ENCODE measurements at places on chromosomes 16 and 17.

DNA sequence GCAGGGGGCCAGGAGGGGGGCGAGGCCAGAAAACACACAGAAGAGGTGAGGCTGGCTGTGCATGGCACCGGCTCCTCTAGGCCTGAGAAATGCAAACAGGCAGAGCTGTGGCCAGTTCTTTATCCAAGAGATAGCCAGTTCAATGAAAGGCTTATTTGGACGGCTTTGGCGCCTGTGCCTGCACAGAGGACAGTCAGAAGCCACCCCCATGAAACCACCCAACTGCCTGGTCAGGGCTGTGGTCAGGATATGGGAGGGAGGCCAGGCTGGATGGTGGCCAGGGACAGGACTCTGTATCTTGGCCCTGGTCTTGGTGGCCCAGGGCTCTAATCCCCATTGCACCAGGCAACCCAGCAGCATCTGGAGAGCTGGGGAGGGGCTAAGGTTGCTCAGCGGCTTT is 24.5 kb upstream of the GPRC5C start:
- no peak for DNase-seq

DNA sequence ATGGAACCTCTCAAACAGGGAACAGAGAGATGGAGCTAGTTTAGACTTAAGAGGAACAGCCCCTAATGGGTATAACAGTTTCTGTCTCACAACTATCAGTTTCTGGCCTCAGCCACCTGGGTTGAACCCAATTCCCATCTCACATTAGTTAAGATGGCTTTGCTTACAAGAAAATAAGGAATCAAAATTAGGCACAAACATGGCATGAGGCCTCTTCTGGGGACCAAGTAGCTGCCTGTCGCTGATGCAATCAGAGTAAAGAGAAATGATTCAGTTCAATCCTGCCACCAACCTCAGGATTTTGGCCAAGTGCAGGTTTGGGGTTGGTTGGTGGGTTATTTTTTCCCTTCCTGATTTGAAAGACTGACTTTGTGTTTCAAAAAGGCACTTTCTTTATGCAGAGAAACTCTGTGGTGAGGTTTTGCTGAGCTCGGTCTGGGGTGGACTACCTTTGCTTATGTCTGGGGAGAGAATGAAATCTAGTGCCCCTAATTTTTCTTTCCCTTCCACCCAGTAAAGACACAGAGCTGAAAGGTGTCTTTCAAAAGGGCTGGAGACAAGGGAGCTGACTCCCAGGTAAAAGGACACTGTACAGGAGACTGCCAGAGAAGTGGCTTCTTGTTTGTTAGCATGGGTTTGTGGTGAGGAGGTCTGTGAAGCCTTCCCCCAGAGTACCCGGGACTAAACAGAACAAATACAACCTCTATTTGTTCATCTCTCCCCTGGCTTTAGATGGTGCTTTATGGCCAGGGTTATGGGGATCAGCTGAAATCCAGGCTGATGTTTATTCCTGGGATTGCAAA is 44.8 kb upstream of the NFAT5 start:
- DNase-seq = no peak

DNA sequence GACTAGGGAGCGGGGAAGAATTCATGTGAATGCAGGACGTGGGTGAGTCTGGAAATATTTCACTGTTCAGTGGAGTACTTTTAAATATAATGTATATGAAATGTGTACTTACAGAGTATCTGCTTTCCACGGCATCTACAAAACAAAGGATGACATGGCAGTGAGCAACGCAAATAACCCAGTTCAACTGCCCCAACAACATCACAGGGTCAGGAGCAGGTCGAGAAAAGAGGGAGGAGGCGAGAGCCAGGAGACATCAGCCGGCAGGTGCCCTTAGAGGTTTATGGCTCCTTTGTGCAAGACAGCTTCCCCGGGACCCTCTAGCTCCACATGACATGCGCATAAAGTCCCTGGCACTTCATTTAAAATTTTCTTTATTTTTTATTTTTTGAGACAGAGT is 61.1 kb downstream of the PECAM1 start:
- DNase-seq = no peak

GRCh38 chr17:70327723-70328122 is 158.4 kb downstream of the KCNJ2 start:
- DNase-seq = peak; percentile 9

DNA sequence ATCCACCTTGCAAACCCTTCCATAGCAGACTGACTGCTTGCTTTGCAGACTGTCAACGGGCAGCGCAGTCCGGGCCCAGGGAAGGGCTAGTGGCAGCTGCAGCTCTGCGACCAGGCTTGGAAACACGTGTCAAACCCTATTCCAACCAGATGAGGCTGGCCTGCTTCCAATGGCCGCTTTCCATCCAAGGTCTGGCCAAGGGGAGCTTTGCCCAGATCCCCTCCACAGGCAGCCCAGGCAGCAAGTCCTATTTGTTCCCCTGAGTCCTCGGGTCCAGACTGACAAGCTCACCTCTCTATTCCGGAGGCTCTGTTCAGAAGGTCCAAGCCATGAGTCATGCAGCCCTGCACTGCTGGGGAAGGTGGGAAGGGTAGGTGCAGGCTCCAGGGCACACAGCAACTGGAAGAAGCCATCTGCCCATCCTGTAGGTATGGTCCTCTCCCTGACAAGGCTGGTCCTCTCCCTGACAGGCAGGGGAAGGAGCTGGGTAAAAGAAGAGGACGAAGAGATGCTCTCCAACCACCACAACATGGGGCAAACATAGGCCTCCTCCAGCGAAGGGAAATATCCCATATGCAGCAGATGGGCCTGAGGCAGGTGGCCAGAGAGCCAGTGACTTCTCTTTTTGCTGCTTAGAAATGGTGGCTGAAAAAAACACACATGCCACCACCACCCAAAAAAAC is 22.6 kb upstream of the AXIN2 start:
- no peak for DNase-seq

DNA sequence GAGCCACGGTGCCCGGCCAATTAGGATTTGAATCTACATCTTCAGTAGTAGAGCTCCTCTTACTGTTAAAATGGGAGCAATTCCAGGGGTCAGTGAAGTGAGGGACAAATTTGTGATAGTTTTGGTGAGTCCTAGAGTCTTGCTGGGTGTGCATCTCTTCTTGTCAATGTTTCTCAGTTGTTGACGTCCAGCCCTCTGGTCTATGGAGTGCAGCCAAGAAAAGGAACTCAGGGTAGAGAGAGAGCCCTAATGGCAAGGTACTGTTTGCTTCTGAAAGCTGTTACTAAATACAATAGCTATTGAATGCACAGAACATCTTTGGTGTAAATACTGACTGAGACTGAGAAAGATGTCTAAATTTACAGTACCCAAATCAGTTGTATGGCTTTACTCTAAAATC is 282.5 kb upstream of the SALL1 start:
- no peak for DNase-seq

GRCh38 chr17:81913394-81914102 is 2.3 kb upstream of the PCYT2 start:
- no peak for DNase-seq

- DNase-seq = no peak
These were observed 58.2 kb downstream of the PRKCB start for GRCh38 chr16:23893986-23894385.
